Neural crest cell (in vitro differentiated cells): ENCODE measurements at places on chromosomes 16 and 17.
A peak's percentile ranks its signal among the peaks of the same experiment; 100 is the strongest.

- H3K36me3 ChIP-seq: no peaks in the 10 kb centered on the region
- H3K27me3 ChIP-seq: no peaks in the 10 kb centered on the region
- H3K27ac ChIP-seq: no peak overlapping the region
- peaks cover 27% of the 10 kb centered on the region for H3K4me1 ChIP-seq
Measured at GRCh38 chr17:65593855-65594845, 32.7 kb upstream of the AXIN2 start.

- H3K4me3 ChIP-seq: no peak overlapping the region
- no peak overlapping the region for H3K27ac ChIP-seq
- H3K4me1 ChIP-seq: no peaks in the 10 kb centered on the region
- H3K27me3 ChIP-seq: peaks cover 92% of the 10 kb centered on the region
- H3K36me3 ChIP-seq: no peaks in the 10 kb centered on the region
Measured at GRCh38 chr17:48503747-48504146, 27.1 kb downstream of the HOXB1 start.

DNA sequence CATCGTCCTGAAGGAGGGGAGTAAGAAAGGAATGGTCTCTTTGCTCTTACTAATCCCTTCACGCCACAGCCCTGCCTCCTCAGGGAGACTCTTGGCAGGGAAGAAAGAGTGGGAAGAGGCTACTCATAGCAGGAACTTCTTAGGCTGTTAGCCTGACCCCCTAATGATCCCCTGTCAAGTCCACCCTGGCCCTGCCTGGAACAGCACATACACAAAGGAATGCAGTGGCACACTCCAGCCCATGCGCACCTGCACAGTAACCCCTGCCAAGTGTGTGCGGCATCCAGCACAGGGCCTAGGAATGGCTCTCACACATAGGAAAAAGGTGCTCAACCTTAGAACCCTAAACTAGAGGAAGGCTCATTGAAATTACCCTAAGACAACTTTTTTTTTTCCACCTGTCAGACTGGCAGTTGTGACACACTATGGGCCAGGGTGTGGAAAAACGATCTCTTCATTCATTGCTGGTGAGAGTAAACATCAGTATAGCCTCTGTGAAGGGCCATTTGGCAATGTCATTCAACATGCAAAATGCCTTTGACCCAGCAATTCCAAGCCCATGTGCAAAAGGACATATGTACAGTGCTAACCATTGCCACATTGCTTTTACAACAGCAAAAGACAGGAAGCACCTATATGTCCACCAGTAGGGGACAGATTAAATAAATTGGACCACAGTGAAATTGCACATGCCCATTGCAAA lies 50.1 kb downstream of the PIMREG start:
- DNase-seq: no peak
- no peak overlapping the region for H3K27ac ChIP-seq
- H3K4me3 ChIP-seq: no peak overlapping the region
- no peaks in the 10 kb centered on the region for H3K36me3 ChIP-seq
- H3K27me3 ChIP-seq: peaks cover 9% of the 10 kb centered on the region
- peaks cover 35% of the 10 kb centered on the region for H3K4me1 ChIP-seq

- no peak overlapping the region for H3K27ac ChIP-seq
- no peaks in the 10 kb centered on the region for H3K27me3 ChIP-seq
- H3K4me3 ChIP-seq: peak overlapping the region; percentile 46
- DNase-seq: no peak
- H3K36me3 ChIP-seq: peaks cover 7% of the 10 kb centered on the region
Measured at GRCh38 chr16:84120023-84120422, 3.3 kb upstream of the MBTPS1 start.

GRCh38 chr16:78199325-78200022 lies 100.0 kb downstream of the WWOX start:
- H3K27ac ChIP-seq: no peak overlapping the region
- H3K4me1 ChIP-seq: peaks cover 4% of the 10 kb centered on the region
- peaks cover 2% of the 10 kb centered on the region for H3K36me3 ChIP-seq
- no peak overlapping the region for H3K4me3 ChIP-seq

DNA sequence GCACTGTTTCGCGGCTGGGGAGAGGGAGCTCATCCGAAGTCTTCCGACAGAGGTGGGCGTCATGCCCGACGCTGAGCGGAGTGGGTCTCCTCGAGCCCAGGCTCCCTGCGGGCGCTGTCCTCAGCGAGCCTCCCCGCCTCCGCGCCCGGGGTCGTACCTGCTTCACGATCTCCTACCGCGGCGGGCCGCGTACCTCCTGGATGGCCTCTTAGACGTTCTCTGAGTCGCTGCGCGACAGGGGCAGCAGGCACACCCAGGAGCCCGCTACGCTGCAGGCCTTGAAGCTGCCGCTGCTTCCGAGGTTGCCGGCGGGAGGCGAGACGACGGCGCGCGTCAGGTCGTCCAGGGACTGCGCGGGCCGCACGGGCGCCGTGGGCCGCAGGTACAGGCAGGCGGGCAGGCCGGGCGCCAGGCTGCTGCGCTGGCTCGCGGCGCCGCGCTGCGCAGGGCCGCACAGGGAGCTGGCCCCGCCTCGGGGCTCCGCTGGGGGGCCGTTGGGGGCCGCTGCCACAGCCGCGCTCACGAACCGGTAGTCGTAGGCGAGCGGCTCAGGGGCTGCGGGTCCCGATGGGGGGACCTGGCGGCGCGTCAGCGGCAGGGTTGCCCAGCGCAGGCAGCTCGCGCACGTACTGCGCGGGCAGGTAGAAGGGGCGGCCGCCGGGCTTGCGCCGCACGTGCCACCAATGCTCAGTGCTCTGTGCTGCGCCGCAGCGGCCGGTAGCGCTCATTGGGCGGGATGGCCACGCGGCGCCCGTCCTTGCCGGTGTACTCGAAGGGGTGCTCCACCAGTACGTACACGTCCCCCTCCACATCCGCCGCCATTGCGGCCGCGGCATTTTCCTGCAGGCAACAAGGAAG lies 116.4 kb upstream of the SMURF2 start:
- H3K27me3 ChIP-seq: peaks cover 80% of the 10 kb centered on the region
- H3K27ac ChIP-seq: no peak overlapping the region
- no peak for DNase-seq

- H3K36me3 ChIP-seq: no peaks in the 10 kb centered on the region
- DNase-seq: no peak
- H3K27me3 ChIP-seq: no peaks in the 10 kb centered on the region
- no peaks in the 10 kb centered on the region for H3K4me1 ChIP-seq
- no peak overlapping the region for H3K4me3 ChIP-seq
Measured at GRCh38 chr16:79712276-79712675, 111.7 kb upstream of the MAF start.
